ELR (cell line): ENCODE measurements at places on chromosomes 7 and 10.
A peak's percentile ranks its signal among the peaks of the same experiment; 100 is the strongest.

DNA sequence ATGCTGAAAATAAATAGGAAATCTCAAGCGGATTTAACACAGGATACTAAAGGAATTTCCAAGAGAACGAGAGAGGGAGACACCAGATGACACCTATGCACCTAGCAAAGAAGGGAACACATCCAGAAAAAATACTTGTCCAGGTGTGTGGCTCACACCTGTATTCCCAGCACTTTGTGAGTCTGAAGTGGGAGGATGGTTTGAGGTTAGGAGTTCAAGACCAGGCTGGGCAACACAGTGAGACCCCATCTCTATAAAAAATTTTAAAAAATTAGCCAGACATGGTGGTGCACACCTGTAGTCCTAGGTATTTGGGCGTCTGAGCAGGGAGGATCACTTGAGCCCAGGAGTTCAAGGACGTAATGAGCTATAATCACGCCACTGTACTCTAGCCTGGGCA is 11.2 kb upstream of the CAPZA2 start:
- DNase-seq = no peak

GRCh38 chr10:4213441-4213840 is 428.4 kb upstream of the KLF6 start:
- DNase-seq = peak; percentile 58

- DNase-seq = peak; percentile 12
These were observed 24.6 kb downstream of the TBXAS1 start for GRCh38 chr7:139853506-139854123.

GRCh38 chr10:8054494-8055407 is at the start of gene GATA3:
Gene GATA3 (plus strand): TSS chr10:8054688. CDS start chr10:8055656, 968 bp downstream.
- DNase-seq = peak; percentile 47

DNA sequence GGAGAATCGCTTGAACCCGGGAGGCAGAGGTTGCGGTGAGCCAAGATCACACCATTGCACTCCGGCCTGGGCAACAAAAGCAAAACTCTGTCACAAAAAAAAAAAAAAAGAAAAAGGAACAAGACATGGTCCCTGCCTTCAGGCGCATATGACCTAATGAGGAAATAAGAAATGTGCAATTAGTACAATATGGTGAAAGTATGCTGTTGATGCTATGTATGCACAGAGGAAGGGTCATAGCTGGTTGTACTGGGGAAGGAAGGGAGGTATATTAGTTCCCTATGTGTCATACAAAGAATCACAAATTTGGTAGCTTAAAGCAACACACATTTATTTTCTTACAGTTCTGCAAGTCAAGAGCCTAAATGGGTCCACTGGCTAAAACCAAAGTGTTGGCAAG is 97.8 kb upstream of the MPP7 start:
- DNase-seq = no peak

- DNase-seq = no peak
These were observed 48.0 kb upstream of the NCF1 start for GRCh38 chr7:74725840-74726239.

DNA sequence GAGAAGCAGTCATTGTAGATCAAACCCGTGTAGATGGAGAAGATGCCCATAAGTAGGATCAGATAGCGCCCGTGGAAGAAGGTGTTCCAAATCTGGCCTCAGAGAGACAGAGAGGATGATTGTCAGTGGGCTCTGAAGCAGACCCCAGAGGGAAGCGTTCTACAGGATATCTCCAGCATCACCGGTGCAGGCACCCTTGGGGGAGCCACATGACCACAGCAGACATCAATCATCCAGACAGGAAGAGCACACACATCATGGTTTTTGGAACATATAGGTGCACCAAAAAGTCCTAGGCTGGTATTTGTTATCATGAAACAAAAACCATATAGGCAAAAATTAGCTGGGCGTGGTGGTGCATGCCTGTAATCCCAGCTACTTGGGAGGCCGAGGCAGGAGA is 44.0 kb upstream of the SVOPL start:
- DNase-seq = no peak

- no peak for DNase-seq
These were observed 24.9 kb downstream of the TECTB start for GRCh38 chr10:112308125-112308502.

DNA sequence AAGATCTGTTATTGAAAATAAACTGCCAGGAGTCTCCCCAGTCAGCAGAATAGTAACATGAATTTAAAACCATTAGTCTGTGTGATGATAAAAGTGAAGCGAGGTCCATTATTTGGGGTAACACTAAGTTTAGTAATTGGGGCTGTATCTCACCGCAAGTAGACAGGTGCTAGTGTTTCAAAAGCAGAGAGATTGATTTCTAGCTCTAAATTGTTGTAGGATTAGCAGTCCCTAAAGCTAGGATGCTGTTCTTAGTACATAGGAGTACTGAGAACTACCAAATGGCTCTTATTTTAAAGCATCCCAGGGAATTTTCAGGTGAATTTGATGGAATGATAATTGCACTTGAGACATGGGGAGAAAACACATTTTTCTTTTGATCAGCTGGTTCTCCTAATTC is 70.5 kb downstream of the CPED1 start:
- DNase-seq = no peak

DNA sequence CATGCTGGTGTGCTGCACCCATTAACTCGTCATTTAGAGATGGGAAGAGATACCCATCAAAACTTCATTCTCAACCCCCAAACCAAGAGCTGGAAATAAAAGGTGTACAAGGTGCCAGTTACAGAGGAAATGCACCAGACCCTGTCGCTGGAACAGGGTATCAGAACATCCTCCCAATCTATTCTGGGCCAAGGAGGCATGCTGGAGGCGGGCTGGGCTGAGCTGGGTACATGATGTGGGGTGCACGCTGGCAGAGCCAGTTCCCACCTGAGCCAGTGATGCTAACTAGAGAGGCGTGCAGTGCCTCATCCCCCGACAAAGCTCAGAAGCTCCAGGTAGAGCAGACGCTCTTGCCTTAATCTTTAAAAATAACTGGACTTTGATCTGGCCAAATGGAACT is 70.1 kb downstream of the NPSR1 start:
- DNase-seq = no peak

DNA sequence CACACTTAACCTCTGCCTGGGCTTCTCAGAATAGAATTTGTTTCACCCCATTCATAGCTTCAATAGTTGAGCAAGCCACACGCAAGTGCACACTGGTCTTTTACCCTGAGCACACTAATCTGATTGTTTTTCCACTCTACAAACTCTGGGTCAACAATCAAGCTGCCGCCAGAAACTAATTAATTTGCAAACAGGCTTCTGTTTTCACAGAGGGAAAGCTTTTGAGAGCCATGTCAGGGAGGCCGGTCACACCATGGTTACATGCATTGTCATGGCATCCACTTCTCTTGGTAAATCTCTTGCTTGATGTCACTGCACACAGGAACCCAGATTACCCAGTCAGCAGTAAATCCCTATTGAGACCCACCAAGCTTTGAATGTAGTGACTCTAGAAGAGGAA is 154.2 kb downstream of the SEMA3A start:
- no peak for DNase-seq

DNA sequence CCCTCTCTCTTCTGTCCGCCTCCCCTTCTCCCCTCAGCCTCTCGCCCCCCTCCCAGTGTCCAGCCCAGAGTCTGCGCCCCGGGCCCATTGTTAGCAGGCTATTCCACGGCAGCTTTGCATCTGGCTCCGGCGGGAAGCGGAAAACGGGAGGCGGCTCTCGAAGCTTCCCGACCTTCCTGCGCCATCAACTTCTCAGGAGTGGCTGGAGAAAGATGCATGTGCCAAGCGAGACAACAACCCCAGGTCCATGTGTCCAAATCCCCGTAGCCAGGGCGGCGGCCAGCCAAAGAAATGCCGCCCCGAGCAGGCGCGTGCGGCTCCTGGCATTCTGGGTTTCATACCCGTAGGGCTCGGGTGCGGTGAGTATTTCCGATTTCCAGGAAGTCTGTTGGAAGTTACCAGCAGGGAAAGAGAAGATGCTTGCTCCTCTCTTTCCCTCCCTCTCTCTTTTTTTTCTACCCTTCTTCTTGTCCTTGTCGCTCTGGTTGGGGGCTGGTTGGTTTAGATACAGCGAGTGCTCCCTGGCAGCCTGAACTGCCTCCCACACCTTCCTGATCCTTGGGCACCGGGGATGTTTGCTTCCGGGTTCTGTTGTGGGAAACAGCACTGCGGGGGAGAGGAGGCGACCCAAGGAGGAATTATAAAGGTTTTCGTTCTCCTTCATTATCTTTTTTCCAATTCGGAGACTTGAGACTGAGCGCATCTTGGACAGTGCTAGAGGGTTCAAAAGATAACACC is 1.2 kb upstream of the HOXA2 start:
- no peak for DNase-seq

GRCh38 chr10:97140049-97140846 is 45.5 kb downstream of the SLIT1 start:
- DNase-seq = no peak

DNA sequence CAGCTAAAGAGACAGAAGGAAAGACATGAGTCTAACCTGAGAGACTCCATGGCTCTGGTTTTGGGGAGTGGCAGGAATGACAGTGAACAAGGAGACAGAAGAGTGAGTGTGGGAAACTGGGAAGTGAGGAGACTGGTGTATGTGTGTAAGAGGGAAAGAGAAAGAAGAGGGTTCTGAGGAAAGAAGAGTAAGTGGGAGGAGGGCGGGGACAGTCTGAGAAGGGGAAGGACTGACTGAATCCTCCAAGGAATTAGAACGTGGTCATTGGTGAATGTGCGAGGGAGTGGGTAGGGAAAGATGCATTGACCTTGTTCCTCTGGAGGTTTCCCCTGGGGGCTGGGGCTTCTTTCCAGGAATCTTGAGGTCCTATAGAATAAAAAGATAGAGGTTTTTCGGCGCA is 26.6 kb downstream of the WNT8B start:
- DNase-seq = no peak

DNA sequence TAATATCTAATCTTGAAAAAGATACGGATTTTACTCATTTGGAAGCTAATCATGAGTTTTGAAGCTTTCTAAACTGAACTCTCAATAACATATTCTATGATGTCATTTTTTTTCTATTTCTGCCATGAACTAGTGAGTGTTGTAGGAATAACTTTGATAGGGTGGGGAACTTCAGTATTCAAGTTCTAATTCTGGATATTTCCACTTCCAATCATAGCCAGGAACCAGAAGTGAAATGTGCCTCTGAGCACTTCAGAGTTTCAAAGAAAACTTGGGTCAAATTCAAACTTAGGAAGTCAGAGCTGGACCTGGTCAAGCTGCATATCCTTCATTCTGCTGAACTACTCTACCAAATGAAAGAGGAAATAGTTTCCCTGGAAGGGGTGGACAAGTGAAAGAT is 847 bp downstream of the AGMO start:
- no peak for DNase-seq

GRCh38 chr10:49264177-49264677 is 34.7 kb upstream of the C10orf71 start:
- no peak for DNase-seq
